Stimulated activated naive CD8-positive, alpha-beta T cell treated with anti-CD3 and anti-CD28 coated beads, Interleukin-15, Interleukin-2, amounts not matched to agents 100 U/mL and 50 U/mL, for 24 hours (primary cell): ENCODE measurements at places on chromosomes 16 and 17.

- no peak for DNase-seq
These were observed 145.5 kb downstream of the SEC14L1 start for GRCh38 chr17:77286391-77286640.

DNA sequence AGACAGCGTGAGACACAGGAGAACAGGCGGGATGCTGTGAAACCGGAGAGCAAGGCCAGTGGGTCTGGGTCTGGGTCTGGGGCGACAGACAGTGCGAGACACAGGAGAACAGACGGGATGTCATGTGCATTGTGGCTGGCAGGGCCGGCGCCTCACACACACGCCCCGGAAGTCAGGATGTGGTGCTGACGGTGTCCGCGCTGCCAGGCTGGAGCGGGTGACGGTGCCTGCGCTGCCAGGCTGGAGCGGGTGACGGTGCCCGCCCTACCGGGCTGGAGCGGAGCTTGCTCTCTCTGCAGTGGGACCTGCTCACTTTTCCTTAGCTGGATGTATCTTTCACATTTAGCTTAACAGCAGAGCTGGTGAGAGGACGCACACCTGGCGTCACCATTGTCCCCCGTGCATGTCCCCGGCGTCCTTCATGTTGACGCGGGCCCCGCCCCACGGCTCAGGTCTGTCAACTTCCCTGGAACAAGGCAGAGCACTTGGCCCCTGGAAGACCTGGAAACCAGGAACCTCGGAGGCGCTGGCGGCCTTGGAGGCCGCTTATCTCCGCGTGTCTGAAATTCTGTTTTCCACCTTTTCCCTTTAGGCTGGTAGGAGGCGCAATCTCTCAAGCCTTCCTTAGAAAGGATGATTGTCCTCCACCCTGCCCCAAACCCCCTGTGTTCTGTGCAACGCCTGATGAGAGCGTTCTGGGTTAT lies 43.0 kb upstream of the ZNF750 start:
- peak; percentile 74 for DNase-seq

GRCh38 chr16:83878838-83879237 lies 20.1 kb upstream of the MLYCD start:
- no peak for DNase-seq

DNA sequence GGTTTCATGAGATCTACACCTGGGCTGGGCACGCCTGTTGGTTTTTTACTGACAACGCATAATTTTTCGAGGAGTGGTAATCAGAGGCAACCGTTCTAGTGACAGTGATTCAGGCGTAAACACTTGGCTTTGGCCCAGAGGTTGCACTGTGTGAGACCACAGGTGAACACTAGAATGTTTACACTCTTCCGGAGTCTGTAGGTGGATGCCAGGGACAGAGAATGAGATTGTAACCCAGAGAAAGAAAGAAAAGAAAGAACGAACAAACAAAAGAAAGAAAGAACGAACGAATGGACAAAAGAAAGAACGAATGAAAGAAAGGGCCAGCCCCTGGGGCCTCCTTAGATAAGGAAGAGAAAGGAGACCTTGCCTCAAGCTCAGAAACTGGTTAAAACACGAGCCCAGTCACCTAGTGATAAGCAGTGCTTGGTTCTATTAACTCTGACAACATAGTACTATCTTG lies 113.2 kb downstream of the PRKCB start:
- peak; percentile 49 for DNase-seq

DNA sequence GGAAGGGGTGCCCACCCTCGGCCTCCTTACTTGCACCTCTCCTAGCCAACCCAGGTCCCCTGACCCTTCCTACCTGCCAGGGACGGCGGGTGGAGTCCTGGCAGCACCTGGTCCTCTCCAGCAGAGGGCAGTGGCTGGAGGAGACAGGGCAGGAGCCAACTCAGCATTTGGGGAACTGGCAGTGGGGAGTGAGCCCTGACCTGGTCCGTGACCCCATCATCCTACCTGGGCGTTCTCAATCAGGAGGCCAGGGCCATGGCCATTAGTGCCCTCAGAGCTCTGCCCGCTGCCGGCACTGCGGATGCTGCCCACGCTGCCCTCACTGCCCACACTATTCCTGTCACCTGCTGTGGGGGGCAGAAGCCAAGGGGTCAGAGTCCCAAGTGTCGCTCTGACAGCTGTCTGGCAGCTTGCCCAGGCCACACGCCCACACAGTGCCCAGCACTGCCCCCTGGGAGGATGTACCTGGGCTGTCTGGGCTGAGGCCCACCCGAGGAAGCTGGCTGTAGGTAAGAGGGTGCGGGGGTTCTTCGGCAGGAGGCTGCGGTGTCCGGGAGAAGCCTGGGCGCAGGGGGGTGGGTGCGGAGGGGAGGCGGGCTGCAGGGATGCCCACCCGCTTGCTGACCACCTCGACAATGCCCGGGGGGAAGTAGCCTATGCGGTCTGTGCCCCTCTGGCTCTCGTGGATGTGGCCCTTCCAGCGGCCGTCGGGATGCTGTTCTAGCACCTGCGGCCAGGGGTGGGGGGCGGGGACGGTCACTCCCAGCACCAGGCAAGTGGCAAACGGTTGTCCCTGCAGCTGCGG lies 10.8 kb downstream of the CASKIN2 start:
- DNase-seq = peak; percentile 49

DNA sequence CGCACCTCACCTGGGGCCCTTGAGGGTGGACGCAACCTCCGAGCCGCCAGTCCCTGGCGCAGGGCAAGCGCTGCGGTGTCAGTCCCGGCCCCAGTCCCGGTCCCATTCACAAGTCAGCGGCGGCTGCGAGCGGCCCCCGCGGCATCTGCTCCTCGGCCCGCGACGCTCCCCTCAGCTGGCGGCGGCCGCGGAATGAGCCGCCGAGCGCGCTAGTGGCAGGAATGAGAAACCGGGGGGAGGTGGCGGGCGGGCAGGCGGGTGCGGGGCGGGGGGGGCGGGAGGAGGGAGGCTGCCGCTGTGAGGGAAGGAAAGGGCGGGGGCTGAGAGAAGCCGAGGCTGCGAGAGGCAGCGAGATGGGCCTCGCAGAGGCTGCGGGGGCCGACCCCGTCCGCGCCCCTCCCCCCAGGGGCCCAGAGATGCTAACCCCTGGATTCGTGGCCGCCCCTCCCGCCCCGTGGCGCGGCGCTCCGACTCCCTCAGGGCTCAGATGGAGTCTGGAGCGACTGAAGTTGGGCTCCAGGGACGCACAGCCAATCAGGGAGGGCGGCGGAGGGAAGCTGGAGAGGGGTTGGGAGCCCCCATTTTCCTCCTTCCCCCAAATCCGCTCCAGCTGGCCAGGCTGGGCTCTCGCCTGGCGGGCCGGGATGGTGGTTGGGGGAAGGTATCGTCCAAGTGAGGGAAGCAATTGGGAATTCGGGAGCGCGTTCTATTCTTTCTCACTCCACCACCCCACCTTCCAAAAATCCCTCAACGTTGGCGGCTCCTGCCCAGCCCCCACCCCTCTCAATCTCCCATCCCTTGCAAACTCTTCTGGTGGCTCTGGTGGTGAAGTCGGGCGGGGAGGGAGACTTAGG lies at the start of gene CDH11:
Gene CDH11, minus strand, starts transcription at position 194 of the 854 bp plus-strand sequence. CDS start 117,194 bp downstream, outside the sequence.
- no peak for DNase-seq

DNA sequence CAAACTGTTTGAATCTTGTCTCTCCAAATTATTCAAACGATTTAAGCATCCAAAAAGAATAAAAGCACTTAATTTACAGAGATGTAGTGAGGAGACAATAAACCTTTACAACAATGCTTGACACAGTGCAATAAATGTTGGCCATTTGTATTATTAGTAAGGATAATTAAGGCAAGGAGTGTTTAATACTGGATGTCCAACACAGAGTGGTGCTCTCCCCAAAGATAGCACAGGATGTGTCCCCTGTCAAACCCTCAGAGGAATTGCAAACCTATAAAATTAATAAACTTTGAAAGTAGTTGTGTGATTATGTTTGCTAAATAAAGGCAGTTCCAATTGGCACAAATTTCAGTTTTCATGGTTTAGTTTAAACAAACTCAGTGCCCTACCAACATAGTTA lies 253.0 kb upstream of the AXIN2 start:
- DNase-seq = no peak

DNA sequence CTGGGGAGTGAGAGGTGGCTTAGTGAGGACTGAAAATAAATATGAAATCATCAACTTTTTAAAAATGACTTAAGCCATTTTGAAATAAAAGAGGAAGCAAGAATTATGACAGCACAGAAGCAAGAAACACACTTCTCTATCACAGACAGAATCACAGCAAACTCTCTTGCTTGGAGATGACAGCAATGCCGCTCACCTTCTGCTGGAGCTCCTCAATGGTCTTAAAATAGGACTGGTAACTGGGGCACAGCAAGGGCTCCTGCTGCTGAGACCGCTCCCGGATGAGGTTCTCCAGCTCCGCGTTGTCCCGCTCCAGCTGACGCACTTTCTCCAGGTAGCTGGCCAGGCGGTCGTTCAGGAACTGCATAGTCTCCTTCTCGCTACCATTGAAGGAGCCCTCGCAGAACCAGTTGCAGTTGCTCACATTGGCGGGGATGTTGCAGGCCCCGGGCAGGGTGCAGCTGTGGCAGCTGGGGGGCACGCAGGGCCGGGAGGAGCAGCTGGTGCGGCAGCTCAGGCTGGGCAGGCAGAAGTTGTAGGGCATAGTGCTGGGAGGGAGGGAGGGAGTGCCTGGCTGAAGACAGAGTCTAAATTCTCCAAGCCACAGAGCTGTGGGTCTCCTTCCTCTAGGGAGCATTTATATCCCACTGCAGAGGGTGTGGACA lies at the start of gene KRT31:
Gene KRT31, minus strand, starts transcription at position 613 of the 665 bp plus-strand sequence. Its CDS starts 69 bp downstream, at position 544.
- no peak for DNase-seq

DNA sequence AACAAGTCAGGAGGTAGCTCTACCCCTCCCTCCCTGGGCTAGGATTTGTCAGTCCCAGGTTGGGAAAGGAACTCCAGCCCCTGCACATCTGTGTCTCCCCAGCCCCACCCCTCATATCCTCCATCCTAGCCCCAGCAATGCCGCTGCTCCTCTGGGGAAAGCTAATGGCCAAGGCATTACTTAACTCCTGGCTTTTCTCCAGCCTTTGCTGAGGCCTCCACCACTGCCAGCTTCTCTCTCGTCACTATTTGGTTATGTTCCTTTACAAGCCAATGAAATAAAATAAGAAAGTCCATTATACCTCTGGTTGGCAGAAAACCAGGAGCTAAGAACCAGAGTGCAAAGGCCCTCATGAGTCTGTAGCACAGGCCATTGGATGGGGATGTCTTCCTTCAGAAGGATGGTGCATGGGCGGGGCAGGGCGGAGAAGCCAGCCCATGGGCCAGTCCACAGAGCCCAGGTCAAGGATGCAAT lies 171.0 kb downstream of the CCDC182 start:
- no peak for DNase-seq

DNA sequence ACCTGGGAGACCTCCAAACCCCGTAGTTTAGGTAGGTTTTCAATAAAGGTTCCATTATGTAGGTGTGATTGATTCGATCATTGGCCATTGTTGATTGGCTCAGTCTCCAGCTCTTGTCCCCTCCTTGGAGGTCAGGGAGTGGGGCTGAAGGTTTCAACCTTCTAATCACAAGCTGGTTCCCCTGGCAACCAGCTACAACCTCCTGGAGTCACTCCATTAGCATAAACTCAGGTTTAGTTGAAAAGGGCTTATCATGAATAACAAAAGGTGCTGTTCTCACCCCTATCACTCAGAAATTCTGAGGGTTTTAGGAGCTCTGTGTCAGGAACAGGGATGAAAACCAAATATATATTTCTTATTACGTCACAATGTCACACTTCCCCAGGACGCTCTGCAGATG lies 28.5 kb downstream of the TMEM132E start:
- DNase-seq = no peak

DNA sequence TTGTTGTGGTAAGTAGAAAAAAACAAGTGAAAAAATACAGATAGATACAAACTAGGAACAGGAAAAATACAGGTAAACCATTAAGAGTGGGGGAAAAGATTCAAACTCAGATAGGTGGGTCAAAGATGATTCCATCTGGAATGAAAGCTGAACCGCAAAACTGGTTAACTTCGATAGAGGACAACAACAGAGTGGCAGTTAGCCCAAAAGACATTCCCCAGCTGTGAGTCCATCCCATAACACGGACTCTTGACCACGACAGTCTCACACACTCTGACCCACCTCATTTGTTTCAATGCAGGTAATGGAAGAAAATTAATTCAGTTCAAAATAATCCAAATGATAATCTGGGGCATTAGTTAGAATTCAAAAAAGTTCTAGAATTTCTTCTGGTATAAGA lies 13.5 kb downstream of the ELAC2 start:
- DNase-seq = no peak

GRCh38 chr17:75340631-75341030 lies 51.4 kb upstream of the SLC25A19 start:
- DNase-seq = no peak

GRCh38 chr17:238071-238963 lies 56.9 kb upstream of the DOC2B start:
- no peak for DNase-seq

- DNase-seq = no peak
These were observed 32.2 kb downstream of the ACTG1 start for GRCh38 chr17:81480140-81481072.

- no peak for DNase-seq
These were observed 56.3 kb downstream of the ABCC12 start for GRCh38 chr16:48099455-48099854.

DNA sequence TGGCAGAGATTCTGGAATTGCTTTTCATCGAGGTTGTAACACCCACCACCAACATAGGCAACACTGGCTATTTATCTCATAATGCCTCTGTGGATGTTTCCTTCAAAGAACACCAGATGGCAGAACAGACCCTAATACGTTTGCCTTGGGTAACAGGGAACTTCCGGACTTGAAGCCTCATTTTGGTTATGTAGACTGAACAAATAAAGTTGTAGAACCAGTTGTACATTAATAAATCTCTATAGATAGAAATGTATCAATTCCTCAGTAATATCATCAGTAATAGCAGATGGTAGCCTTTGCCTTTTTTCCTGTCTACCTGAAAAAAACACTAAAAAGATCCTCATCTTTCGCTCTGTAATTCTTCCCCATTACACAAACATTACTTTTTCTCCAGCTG lies 25.9 kb upstream of the APOH start:
- peak; percentile 13 for DNase-seq

- DNase-seq = no peak
These were observed 11.7 kb downstream of the ATPAF2 start for GRCh38 chr17:18027280-18027679.

DNA sequence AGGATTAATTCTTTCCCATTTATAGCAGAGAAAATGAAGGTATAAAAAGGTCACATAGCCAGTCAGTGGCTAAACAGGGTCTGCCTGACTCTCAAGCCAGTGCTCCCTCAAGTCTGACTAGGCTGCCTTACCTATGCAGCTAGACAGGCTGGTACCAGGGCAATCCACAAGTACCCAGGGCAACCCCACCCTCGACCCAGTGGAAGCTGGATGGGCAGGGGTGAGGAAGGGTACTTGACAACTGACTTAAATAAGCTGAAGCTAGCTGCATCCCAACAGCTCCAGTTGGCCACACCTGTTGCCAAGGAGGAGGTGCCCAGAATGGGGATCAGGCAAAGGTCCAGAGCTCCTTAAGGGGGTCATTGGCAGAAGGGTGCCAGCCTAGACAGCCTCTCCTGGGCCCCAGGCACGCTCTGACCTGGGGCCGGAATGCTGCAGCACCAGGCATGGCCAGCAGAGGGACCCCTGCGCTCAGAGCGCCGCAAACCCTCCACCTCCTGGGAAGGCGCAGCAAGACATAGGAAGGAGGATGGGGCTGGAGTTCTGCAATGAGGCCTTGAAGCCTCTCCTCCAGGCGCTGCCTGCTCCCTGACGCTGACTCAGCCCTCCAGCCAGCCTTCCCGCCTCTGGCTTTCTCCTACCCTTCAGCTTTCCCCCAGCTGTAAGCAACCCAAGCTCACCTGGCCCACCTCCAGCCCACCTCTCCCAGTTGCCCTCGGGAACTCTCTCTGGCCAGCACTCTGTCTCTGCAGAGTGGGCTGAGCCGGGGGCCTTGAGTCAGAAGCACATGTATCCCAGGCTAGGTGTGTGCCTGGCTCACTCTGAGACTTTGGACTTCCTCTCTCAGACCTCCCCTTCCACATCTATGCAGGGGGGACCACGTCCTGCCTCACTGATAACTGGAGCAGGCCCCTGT lies 28.8 kb downstream of the MPP2 start:
- DNase-seq = peak; percentile 79
